Stimulated activated CD4-positive, alpha-beta T cell treated with anti-CD3 and anti-CD28 coated beads, TNF-alpha, amount 100 ng/mL, for 24 hours (primary cell): ENCODE measurements at places on chromosomes 2 and 18.

DNA sequence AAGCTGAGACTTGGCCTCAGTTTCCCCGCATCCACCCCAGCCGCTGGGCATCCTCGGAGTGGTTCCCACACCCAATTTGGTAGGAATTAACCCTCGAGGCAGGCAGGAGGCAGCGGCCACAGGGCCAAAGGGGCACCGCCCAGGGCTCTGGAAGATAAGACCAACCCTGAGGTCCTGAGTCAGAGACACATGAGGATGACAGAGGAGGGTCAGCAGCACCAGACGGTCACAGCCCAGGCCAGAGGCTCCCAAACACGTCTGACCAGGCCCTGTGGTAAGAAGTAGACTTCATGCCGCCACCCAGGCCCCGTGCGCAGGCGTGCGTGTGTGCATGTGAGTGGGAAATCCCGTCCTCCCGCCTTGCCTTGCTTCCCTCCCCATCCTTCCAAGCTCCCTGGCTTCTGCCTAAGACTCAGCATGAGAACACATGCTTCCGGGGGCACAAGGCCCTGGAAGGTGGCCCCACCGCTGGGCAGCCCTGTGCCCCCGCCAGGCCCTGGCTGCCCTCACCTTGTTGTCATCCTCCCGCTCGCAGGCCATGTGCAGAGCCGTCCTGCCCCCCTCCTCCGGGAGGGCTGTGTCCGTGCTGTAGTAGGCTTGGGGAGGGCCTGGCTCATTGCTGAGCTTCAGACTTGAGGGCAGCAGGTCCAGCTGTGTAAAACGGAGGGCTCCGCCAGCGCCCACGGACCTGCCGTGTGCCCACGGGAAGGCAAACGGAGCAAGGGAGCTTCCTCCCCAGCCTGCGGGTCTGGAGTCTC, 46.3 kb downstream of the ANKMY1 start:
- no peak for DNase-seq

GRCh38 chr2:41488888-41489287, 558.9 kb upstream of the PKDCC start:
- no peak for DNase-seq

- DNase-seq: no peak
These were observed 155.0 kb upstream of the KCTD1 start for GRCh38 chr18:26703170-26703930.

- DNase-seq: no peak
These were observed 92.6 kb downstream of the VAPA start for GRCh38 chr18:10006311-10006893.

- DNase-seq: no peak
These were observed 48.4 kb downstream of the DCDC2C start for GRCh38 chr2:3751806-3752205.

DNA sequence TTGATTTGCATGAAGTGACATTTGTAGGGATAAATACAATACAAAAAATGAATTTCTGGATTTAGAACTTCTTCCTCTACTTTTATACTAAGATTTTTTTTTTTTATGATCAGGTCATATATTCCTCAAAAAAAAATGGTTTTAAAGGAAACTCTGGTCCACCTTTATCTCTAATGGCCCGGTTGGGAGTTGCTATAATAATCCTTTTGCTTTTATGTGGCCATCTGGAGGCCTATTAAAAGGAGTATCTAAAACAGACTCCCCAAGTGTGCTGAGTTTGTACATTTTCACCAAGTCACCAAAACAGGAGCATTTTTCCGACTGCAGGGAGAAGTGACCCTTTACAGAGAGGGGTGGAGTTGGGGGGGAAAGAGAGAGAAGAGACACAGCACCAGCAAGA, 329.2 kb upstream of the FIGN start:
- DNase-seq: no peak

DNA sequence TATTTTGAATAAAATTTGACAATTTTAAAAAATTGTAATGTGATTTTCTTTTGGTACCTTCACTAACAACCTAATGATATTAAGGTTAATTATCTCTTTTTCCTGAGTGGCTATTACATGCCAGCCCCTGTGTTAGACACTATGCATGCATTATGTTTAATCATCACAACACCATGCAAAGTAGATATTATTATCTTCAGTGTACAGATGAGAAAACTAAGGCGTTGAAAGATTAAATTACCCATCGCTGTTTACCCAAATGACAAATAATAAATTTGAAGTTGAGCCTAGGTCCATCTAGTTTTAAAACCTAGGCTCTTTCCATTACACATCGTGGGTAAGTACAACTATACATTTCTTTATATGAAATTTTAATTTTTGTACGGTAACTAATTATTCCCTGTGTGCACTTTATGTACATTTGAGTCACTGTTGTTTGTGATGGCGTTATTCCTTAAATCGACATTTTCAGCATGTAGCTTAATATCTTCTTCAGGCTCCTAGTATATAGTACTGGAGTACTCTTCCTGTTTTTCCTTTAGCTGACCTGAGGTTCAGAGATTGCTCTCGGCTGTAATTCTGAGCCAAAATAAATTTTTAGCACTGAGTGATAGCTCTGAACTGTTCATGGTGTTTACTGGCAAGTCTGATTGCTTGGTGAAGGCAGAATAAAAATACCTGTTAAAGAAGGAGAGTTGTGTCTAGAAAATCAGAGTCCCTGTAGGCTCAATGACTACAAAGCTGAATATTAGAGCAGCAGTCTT, 13.9 kb upstream of the MBD2 start:
- DNase-seq: no peak

DNA sequence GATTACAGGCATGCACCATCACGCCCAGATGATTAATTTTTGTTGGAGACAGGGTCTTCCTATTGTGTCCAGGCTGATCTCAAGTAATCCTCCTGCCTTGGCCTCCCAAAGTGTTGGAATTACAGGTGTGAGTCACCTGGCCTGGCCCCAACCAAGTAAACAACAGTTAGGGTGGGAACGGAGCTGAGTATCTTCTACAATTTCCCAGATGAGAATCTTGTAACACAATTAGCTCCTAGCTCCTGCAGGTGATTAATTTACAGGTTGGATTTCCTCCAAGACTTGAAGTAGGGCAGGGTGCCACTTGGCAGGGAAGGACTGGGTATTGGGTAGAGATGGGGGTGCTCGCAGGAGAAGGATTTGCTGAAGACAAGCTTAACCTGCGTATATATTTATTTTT, 17.8 kb downstream of the NLRC4 start:
- DNase-seq: no peak

- DNase-seq: no peak
These were observed 24.6 kb downstream of the PRKRA start for GRCh38 chr2:178426388-178426787.

DNA sequence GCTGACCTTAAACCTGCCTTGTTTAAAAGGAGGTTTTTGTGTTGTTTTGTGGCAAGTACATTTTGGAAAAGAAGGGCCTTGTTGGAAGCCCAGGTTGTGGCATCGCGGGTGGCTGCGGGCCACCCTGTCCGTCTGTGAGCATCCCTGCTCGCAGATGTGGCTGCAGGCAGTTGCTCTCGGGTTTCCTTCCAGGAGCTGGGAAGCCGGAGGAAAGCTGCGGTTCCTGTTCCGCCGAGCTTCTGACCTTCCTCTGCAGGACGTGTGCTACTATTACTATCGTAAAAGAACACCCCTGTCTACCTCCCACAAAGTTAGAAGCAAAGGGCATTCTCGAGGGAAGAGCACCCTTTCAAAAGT, 766 bp downstream of the MFF start:
- DNase-seq: no peak

DNA sequence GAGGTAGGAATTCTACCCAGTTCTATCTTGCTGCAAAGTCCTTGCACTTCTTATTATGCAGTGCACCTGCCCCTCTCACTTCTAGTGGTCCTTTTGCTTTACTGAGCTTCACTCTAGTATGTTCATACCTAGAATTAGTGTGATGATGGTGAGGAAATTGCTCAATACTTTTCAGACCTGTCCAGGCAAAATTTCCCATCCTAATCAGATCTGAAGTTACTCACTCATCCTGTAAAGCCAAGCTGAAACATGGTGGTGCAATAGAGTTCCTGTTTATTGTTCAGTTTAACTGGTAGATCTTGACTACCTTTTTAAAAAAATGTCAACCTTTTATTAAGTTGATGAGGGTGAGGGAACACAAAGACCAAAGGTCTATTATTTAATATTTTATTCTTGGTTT, 12.6 kb upstream of the FIGN start:
- DNase-seq: no peak

DNA sequence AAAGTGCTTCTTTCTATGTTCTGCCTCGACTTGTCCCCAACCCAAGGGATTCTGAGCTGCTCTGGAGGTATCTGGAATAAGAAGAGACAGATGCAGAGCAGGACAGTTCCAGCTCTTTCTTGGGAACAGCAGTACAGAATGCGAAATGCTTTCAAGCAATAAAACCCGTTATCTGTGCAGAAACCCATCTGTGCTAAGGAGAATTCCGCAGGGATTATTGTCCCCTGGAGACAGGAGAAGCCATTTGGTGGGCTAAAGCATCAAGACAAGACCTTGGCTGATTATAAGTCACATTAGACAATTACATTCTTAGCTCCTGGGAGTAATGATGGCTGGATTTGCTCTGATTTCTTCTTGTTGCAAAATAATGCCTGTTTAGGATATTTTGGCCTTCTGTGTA, 185.4 kb upstream of the GLI2 start:
- no peak for DNase-seq

GRCh38 chr18:79732721-79733025, 53.1 kb downstream of the CTDP1 start:
- DNase-seq: no peak

- DNase-seq: no peak
These were observed 650.1 kb downstream of the SLC4A3 start for GRCh38 chr2:220277445-220277975.

DNA sequence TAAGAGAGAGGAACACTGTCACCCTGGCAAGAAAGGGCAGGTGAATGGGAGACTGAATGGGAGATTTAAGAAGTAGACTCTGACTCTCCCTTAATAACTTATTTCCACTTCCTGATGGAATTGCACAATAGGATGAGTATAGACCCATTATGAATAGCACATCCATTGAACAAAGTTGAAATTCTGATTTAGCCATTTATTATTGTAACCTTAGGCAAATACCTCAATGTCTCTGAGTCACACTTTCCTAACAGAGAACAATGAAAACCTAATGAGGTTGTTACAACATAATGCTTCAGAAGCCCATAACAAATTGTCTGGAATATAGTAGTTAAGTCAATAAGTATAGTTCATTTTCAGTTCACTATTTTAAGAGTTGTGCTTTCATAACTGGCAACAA, 78.9 kb downstream of the NRXN1 start:
- no peak for DNase-seq

- no peak for DNase-seq
These were observed 60.3 kb upstream of the HPCAL1 start for GRCh38 chr2:10242451-10242850.

GRCh38 chr2:33314541-33314940, 161.9 kb upstream of the RASGRP3 start:
- no peak for DNase-seq

- DNase-seq: no peak
These were observed 67.4 kb downstream of the DYM start for GRCh38 chr18:49393011-49393410.

DNA sequence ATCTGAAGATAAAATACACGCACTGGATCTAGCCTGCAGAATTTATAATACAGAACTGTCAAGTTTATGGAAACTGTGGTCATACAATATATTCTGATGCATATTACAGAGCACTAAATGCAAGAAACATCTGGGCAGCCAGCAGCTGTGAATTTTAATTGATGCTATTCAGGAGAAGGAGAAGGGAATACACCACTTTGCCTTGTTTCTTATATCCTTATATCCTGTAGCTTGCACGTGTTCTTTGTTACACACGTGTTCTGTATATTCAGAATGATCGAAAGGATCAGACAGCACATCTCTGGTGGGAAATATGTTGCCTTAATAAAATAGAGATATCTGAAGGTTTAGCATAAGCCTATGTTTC, 335.8 kb downstream of the AGPS start:
- DNase-seq: no peak

- no peak for DNase-seq
These were observed 28.2 kb upstream of the GATA6 start for GRCh38 chr18:22141211-22141610.

DNA sequence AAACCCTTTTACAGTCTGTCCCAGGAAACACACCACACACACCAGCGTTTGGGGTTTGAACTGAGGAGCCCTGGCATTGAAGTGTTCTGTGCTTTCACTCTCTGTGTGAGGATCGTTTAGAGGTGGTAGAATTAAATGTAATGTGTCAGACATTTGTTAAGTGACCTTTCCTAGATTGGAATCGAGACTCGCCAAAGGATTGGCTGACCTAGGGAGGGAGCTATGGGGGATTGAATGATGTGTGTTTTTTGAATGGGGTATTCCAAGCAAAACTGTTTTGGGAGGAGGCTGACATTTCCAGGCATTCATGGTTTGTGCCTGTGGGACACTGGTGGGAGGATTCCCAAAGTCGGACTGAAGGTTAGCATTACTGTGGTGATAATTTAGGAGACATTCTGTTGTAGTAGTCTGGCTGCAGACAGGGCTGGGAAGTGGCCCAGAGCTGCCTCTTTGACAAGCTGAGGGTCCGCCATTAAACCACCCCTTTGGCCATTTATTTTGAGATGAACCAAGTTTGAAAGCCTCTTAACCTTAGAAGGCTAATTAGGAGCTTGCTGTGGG, 1.7 kb downstream of the MYO1B start:
- no peak for DNase-seq

- no peak for DNase-seq
These were observed 420.0 kb downstream of the ZEB2 start for GRCh38 chr2:144099780-144100377.

GRCh38 chr2:96703021-96703751, 36.7 kb downstream of the LMAN2L start:
- no peak for DNase-seq

- DNase-seq: no peak
These were observed 109.8 kb downstream of the PARD3B start for GRCh38 chr2:204655101-204655500.

- DNase-seq: no peak
These were observed 552.5 kb downstream of the DSC3 start for GRCh38 chr18:30489890-30490643.

DNA sequence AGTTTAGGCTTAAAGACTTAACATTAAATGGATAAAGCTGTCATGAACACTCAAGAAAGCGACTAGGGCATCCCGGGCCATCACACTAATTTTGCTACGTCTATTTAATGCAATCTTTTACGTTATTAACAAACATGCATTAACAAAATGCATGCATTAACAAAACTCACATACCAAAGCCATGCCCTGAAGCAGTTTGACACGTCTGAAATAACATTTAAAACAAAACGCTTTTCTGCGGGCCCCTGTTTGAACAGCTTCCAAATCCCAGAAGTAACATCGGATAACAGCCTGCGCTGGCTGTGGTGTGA, 458 bp downstream of the B4GALT6 start:
- no peak for DNase-seq

DNA sequence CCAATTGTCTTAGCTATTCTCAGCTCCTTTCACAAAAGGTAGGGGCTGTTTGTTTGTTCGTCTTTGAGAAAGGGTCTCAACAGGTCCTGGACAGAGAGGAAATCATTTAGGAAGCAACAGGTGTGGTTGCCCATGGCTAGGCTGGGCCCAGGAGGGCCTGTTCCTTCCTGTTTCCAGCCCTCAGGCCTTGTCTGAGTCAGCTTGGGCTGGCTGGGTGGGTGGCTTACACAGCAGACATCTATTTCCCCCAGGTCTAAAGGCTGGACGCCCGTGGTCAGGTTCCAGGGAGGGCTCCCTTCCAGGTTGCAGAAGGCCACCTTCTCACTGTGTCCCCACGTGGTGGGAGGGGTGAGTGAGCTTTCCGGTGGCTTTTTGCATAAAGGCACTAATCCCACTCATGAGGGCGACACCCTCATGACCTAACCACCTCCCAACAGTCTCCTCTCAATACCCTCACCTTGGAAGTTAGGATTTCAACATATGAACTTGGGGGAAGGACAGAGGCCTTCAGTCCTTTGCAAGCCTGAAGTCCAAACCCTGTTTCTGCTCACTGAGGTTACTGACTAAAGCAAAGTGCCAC, 45.5 kb downstream of the ARHGEF4 start:
- no peak for DNase-seq
